ENCODE measurements at places on chromosomes 12 and 14.

- DNase-seq: no peak
Measured at GRCh38 chr12:93156086-93156716, 221.5 kb upstream of the NUDT4 start.

GRCh38 chr12:22653791-22654190, 28.8 kb downstream of the ETNK1 start:
- DNase-seq: no peak

DNA sequence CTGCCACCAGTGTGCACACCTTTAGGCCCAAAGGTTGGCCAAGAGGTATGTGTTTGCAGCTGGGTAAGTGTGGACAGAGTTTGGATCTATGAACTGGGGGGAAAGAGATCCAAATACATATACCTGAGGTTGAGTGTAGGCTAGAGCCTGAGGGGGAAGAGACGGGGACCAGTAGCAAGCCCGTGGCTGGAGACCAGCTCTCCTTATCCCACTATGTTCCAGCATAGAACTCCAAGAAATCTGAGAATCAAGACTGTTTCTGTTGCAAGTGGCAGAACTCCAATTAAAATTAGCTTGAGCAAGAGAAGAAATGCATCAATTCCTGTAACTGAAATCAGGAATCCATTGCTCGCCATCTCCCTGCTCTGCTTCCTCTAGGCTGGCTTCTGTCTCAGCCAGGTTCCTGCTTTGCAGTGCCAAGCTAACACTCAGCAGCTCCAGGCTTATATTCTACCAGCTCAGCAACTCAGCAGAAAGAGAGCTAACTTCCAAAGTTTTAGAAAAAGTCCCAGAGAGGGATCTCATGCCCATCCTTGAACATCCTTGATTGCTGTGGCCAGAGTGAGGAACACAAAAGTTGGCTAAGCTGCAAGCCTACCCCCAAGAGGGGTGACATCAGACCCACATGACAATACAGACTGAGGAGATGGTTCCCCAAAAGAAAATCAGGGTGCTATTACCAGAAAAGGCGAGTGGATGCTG, 1.5 kb upstream of the PCK2 start:
- no peak for DNase-seq

DNA sequence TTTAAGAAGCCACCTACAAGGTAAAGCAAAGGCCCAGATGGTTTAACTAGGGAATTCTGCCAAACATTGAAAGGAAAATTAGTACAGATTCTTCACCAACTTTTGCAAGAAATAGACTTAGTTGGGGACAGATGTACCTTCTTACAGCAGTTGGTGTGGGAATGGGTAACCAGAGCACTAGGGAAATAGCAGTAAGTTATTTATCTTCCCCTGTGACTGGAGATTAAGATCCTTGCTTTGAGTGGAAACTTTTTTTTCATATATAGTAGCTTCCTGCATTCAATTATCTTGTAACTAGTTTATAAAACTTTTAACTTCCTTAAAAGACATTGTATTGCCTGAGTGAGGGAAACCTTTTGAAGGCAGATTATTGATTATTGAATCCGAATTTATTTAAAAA, 44.2 kb downstream of the ARID2 start:
- no peak for DNase-seq

- DNase-seq: no peak
Measured at GRCh38 chr14:48373981-48374380, 698.6 kb upstream of the MDGA2 start.

DNA sequence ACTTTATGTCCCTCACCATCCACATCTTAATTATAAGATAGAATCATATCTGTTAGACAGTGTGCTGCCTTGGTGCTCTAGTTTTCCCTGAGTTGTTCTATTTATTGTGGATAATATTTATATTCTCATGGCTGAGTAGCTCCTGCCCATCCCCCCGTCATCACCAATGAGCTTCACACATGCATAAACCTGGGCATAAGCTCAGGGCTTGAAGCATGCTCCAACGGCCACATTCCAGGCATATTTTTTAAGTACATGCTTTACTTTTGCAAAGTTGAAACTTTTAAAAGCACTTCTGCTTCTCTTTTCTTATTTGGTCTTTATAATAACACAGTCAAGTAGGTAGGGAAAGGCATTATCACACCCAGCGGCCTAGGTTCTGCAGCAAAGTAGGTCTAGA, 3.4 kb upstream of the FBXO34 start:
- DNase-seq: no peak

DNA sequence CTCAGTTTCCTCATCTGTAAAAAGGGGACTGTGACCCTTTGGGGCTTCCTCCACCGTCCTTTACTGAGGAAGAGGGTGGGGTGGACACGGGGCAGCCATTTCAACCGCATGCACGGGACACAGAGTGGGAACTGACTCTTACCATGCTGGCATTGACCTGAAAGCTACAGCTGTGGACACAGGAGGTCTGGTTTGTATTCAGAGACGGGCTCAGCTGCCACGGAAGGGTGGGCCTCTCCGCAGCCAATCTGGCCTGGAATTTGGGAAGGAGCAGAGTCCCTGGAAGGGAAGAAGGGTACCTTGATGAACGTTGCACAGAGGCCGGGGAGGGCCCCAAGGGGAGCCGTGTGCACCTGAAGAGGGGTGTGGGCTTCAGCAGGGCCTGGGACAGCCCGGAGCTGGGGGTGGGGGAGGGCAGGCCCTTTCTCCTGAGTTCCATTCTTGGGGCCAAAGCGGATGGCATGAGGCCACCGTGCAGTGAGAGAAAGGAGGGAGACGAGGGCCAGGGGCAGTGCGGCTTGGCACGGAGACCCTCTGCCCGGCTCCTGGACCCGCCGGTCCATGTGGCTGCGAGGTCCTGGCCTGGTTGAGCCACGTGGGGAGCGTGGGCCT, 14.5 kb downstream of the TNFAIP2 start:
- no peak for DNase-seq

GRCh38 chr12:122884860-122885259, 11.1 kb downstream of the VPS37B start:
- DNase-seq: no peak

DNA sequence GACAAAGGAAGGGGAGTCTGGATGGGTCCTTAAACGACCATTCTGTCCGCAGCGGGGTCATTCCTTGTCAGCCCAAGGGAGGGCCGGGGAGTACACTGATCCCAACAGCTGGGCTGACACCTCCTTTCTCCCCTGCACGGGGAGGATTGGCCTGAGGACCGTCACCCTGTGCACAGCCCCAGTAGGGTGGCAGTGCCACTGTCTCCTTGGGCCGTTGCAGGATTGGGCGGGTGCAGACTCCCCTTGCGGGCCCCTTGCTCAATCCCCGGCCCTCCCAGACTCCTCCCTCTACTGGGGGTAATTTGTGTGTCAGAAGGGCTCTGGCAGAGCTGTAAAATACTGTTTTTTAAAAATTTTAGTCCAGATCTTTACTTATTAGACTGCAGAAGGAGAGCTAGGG, 12.6 kb upstream of the AMN start:
- DNase-seq: no peak

- DNase-seq: no peak
Measured at GRCh38 chr12:124509676-124510300, 57.6 kb downstream of the NCOR2 start.

GRCh38 chr12:124646385-124647230, 79.2 kb upstream of the NCOR2 start:
- DNase-seq: peak; percentile 67

DNA sequence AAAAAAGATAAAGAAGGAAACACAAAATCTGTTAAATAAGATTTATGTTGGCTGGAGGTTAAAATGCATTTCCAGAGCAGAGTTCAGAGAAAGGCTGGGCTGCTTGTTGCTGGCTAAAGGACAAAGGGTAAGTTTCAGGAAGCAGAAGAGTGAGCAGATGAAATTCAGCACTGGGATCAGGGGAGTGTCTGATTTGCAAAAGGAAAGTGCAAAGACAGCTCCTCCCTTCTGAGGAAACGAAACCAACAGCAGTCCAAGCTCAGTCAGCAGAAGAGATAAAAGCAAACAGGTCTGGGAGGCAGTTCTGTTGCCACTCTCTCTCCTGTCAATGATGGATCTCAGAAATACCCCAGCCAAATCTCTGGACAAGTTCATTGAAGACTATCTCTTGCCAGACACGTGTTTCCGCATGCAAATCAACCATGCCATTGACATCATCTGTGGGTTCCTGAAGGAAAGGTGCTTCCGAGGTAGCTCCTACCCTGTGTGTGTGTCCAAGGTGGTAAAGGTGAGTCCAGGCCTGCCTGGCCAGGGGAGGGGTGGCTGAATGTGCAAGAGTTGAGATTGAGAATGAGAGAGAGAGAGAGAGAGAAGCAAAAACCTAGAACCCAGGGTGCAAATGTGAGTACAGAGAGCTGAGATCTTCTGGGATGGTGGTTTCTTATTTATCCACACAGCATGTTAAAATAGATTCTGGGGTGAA, at the start of gene OAS1:
Gene OAS1 (plus strand): TSS at position 251 of the 703 bp plus-strand sequence. CDS start 78 bp downstream, at position 329.
- peak; percentile 36 for DNase-seq

DNA sequence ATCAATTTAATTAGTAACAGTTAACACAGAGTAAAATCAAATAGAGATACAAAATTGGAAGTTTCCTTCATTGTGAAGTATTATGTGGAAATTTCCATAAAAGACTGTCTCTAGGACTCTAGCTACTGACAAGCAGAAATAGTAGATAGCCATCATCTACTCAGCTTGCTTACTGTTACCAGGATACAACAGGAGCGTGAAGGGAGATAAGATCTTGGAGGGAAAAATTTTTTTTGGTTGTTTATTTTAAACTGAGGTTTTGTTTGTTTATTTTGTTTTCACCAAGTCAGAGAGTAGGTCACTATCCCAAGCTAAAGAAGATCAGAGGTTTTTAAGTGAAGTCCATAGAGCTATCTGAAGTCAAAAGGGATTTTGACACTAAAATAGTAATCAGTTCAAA, 861.3 kb upstream of the MGAT4C start:
- no peak for DNase-seq

- DNase-seq: no peak
Measured at GRCh38 chr12:95815632-95816212, 25.2 kb upstream of the NTN4 start.

- no peak for DNase-seq
Measured at GRCh38 chr12:11959117-11959823, 111.5 kb upstream of the BCL2L14 start.

DNA sequence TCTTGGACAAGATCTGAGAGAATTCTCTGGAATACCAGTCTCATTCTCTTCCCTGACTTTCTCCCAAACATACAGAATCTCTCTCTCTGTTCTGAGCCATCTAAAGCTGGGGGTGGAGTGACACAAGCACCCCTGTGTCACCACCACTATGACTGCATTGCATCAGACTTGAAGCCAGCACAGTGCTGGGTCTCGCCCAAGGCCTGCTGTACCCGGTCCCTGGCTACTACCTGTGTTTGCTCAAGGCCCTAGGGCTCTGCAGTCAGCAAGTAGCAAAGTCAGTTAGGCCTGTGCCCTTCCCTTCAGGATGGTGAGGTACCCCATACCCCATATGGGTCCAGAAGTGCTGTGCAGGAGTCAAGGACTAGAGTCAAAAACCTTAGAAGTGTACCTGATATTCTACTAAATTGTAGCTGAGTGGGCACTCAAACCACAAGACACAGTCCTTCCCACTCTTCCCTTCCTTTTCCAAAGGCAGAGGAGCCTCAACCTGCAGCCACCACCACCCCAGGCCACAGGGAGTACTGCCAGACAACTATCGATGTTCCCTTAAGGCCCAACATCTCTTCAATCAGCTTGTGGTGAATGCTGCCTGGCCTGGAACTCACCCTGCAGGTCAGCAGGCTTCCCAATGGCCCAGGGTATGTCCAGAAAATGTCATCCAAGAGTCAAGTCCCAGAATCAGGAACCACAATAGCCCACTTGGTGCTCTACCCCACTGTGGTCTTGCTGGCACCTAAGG, 21.2 kb upstream of the RDH16 start:
- DNase-seq: no peak

GRCh38 chr14:76007379-76007778, 21.8 kb downstream of the IFT43 start:
- DNase-seq: no peak

DNA sequence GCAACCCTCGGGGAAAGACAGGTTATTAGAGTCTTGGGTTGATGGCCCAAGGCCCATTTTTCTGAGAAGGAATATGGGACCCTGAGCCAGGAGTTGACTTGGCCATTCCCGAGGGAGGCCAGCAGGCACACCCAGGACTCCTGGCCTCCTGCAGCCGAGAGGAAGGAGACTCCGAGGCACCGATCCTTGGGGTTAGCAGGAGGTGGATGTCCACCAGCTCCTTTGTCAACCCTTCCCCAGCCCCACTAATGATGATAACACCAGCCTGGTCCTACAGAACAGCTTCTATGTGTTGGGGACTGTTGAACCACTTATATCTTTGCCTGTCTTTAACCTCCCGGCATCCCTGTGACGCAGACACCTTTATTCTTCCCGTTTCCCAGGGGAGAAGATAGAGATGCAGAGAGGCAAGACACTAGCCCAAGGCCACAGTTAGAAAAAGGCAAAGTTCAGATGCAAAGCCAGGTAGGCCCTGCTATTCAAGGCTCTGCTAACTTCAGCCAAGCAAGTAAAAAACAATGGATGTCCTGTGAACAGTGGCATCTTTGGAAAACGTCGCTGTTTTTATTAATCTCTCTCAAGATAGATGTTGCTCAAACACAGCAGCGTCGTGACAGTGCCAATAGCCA, 767.3 kb upstream of the TBX3 start:
- DNase-seq: no peak

GRCh38 chr12:124543590-124544310, 23.7 kb downstream of the NCOR2 start:
- no peak for DNase-seq

DNA sequence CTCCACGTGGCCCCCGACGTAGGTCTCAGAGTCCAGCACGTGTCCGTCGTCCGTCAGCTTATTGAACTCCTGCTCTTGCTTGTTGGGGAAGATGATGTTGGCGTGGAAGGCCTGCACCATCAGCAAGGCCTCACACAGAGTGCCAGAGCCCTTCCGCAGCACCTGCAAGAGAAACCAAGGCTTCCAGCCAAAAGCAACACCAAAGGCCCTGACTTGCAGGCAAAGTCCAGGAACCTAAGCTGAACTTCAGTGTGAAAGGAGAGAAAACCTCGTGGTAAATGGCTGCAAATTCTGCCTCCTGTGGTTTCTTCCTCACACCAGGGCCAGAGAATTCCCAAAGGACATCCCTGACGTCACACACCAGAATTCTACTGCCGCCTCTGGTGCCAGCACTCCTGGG, 14.5 kb downstream of the POLE start:
- DNase-seq: no peak

- no peak for DNase-seq
Measured at GRCh38 chr12:124790650-124791400, 72.8 kb downstream of the SCARB1 start.

- DNase-seq: no peak
Measured at GRCh38 chr12:3236345-3237187, 159.4 kb downstream of the TSPAN9 start.

DNA sequence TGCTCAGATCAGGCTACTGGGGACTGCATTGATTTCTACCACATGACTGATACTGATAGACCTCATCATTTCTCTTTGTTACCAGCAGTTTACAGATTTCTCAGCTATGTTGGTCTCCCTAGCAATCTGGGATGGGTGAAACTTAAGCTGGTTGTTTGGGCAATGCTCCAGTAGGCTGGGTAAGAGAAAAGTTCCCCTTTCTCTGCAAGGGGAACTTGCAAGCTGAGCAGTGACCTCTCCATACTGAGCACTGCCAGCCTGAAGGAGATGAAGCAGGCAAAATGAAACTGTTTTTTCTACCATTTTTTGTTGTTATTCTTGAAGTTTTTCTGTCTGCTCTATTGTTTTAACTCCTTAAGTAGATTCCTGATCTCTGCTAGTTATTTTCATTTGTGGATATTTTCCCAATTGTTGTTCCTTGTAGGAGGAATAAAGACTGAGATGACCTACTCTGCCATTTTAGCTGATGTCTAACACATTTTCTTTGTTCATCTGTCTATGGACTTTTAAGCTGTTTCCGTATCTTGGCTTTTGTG, 1.3 kb upstream of the OR4M1 start:
- DNase-seq: no peak
